ENCODE measurements at places on chromosomes 13 and 19.

- no peak for DNase-seq
Measured at GRCh38 chr19:49862391-49863253, 4.8 kb downstream of the PNKP start.

GRCh38 chr13:42170029-42170428 is 101.9 kb upstream of the AKAP11 start:
- DNase-seq: no peak

DNA sequence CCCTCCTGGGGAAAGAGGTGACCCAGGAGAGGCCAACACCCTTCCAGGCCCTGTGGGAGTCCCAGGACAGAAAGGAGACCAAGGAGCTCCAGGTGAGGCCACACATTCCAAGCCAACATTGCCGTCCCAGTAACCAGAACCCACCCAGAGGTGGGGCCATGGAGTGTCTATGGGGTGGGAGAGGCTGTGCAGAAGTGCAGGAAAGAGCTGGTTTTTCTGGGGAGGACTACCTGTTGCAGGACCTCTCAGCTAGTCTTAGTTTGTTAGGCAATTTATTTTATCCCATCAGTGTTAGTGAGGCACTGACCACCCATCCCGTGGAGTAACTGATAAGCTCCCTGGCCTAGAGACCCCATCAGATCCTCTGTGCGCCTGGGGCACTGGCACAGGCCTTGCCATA is 66.1 kb downstream of the RAB20 start:
- no peak for DNase-seq

DNA sequence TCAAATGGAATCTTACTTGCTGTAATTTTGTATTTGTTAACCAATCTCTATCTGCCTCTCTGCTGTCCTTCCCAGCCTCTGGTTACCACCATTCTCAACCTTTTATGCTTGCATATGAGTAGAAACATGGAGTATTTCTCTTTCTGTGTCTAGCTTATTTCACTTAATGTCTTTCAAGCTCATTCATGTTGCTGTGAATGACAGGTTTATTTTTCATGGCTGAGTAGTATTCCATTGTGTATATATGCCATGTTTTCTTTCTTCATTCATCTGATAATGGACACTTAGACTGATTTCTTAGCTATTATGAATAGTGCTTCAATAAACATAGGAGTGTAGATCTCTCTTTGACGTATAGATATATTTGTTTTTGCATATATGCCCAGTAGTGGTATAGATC is 13.4 kb downstream of the ZNF460 start:
- no peak for DNase-seq

DNA sequence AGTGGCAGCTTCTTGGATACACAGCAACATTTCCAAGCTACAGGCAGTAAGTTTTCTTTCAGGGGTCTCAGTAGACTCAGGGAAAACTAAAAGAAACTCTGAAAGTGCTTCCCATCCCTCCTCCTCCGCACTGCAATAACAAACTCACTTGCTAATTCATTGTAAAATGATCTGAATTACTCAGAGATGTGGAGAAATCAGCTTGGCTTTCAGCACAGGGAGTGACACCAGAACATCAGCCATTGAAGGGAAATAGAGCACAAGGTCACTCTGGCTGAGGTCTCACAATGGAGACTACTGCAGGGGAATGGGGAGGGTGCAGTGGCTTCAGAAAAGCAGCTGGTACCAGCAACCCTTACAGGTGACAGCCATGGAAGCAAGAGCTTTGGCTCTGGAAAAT is 137.3 kb upstream of the SERP2 start:
- no peak for DNase-seq

GRCh38 chr19:49855277-49855675 is 4.3 kb downstream of the PTOV1 start:
- DNase-seq: no peak
